ENCODE measurements at places on chromosomes 7 and 10.

GRCh38 chr7:141671705-141672496 lies 30.1 kb downstream of the DENND11 start:
- DNase-seq, result no peak

GRCh38 chr7:19463581-19463980 lies 245.3 kb downstream of the POLR1F start:
- DNase-seq, result no peak

- DNase-seq, result no peak
Observed at GRCh38 chr10:88107296-88108097, 244.1 kb downstream of the PTEN start.

DNA sequence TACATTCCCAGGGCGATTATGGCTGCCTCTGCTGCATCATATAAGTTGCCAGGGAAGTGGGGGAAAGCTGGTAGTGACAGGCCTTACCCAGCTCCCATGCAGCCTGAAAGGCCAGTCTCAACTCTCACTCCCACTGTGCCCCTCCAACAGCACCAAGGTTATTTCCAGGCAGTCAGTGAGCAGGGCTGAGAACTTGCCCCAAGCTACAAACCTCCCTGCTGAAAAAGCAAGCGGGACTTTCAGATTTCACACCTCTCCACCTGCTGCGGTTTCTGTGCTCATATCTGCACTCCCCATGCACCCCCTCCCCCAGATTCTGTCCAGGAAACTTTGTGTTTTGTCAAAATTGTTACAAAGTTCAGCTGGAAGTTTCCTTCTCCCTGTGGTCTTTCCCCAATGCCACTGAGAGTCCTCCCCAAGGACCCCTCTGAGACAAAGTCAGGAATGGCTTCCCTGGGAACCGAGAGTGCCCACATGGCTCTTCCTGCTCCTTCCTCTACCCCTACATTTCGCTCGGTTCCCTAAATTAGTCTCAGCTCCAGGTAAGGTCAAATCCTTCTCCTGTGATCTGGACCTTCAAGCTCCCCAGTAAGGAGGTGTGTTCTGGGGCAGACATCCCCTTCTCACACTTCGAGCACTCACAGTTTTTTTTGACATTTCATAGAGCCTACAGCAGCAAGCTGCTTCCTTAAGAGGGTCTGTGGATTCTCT lies 25.3 kb upstream of the WNT2 start:
- DNase-seq, result no peak

DNA sequence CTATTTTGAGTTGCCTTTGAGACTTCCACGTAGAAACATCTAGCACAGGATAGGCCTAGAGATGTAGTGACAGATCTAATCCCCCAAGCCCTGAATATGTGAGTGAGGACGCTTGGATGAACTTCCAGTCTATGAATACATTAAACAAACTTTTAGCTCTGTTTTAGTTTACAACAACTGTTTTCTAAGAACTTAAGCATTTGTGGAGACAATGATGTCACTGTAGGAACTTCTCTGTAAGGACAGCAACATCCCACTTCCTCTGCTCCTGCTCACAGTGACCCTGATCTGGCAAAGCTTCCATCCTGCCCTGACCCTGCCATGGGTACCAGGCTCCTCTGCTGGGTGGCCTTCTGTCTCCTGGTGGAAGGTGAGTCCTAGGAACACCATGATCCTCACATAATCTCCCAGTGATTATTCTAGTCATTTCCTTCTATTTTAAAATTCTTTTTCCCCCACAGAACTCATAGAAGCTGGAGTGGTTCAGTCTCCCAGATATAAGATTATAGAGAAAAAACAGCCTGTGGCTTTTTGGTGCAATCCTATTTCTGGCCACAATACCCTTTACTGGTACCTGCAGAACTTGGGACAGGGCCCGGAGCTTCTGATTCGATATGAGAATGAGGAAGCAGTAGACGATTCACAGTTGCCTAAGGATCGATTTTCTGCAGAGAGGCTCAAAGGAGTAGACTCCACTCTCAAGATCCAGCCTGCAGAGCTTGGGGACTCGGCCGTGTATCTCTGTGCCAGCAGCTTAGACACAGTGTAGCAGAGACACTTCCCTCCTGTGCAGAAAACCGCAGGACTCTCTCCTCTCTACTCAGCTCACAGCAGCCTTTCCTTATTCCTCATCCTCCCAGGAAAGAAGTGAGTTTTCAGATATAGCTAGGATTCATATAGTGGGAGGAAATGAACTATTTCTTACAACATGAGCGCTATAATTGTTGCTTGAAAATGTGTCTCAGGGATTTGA lies 194.4 kb upstream of the PRSS1 start:
- DNase-seq, result peak; percentile 46

DNA sequence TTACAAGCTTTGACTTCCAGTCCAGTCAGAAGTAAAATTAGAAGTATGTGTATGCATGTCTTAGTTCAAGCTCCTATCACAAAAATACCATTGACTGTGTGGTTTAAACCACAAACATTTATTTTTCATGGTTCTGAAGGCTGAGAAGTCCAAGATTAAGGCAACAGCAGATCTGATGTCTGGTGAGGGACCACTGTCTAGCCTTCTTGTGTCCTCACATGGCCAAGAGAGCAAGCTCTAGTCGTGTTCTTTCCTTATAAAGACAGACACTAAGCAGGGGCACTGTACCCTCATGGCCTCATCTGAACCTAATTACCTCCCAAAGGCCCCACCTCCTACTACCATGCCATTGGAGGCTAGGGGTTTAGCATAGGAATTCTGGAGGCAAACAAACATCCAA lies 41.3 kb upstream of the ARL4A start:
- peak; percentile 65 for DNase-seq

DNA sequence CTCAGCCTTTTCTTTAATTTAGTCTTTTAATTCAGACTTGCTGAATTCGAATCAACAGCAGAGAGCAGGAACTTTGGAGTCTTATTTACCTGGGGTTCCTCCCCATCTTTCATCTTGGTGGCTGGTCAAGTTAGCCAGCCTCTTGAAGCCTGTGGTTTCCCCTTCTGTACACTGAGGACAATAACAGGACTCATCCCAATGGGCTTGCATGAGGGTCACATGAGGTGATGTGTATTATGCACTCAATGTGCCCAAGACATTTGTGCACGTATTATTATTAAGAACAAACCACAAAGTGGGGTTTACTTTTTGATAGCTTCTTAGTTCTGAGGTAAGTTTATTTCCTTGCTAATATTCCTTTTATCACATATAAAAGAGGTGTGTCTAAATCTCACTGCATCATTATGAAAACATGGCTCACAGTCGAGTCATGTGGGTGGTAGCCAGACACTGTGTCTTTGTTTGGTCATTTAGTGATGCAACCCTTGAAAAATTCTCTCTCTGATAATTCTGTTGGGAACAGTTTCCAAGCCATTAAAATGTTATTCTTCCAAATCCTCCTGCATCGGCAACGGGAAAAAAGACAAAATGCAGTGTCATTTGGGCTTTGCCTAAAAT lies 86.5 kb upstream of the GRB10 start:
- DNase-seq, result peak; percentile 80
